ENCODE measurements at places on chromosomes 1 and 21. TPM values are rescaled to one million over a fixed set of nuclear protein-coding genes. Genes with fewer than 3 reads are reported as not detected.

The COA7 gene
- polyA plus RNA-seq: 17.0 TPM

The CCDC30 gene
- polyA plus RNA-seq: 0.38 TPM

The GBP5 gene
- not detected for polyA plus RNA-seq

The SYT6 gene
- polyA plus RNA-seq: 83.5 TPM

The RHD gene
- 0.33 TPM for polyA plus RNA-seq

The RGS8 gene
- polyA plus RNA-seq: 0.16 TPM

The TRIM67 gene
- not detected for polyA plus RNA-seq

The CDA gene
- 11.3 TPM for polyA plus RNA-seq

- DNase-seq: no peak
Observed at GRCh38 chr1:117244306-117244705, 33.6 kb upstream of the VTCN1 start.

DNA sequence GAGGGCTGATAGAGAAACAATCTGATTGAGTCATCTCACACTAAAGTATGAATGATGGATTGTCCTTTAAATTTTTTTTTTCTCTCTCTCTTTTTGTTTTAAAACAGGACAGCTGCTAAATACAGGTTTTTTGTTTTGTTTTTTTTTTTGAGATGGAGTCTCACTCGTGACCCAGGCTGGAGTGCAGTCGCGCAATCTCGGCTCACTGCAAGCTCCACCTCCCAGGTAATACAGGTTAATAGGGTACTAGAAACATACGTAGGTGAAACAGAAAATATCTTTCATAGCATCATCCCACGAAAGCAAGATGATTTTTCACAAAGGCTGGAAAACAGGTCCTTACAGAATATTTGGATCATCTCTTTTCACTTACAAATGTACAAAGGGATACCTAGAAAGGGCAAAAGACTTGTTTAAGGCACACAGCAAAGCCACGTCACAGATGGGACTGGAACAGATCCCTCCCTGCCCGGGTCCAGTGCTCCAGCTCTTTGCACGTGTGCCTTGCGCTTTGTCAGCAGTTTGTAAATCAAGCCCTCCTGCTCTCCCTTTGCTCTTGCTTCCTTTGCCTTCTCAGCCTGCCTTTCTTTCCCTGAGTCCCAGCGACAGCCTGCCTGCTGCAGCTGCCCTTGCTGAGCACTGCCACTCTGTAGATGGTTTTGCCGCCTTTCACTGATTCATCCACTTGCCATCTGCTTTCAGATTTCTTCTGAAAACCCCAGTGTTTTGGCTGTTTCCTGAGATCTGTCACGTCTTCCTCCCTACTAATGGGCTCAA is 171.3 kb upstream of the BEND5 start:
- peak; percentile 43 for DNase-seq

GRCh38 chr1:178818416-178818815 is 52.5 kb downstream of the ANGPTL1 start:
- DNase-seq: no peak

- no peak for DNase-seq
Observed at GRCh38 chr1:228009828-228010775, 3.3 kb downstream of the WNT3A start.

- no peak for DNase-seq
Observed at GRCh38 chr1:197247465-197247864, 20.6 kb upstream of the CRB1 start.

GRCh38 chr1:230231774-230232145 is 164.7 kb downstream of the GALNT2 start:
- DNase-seq: no peak

DNA sequence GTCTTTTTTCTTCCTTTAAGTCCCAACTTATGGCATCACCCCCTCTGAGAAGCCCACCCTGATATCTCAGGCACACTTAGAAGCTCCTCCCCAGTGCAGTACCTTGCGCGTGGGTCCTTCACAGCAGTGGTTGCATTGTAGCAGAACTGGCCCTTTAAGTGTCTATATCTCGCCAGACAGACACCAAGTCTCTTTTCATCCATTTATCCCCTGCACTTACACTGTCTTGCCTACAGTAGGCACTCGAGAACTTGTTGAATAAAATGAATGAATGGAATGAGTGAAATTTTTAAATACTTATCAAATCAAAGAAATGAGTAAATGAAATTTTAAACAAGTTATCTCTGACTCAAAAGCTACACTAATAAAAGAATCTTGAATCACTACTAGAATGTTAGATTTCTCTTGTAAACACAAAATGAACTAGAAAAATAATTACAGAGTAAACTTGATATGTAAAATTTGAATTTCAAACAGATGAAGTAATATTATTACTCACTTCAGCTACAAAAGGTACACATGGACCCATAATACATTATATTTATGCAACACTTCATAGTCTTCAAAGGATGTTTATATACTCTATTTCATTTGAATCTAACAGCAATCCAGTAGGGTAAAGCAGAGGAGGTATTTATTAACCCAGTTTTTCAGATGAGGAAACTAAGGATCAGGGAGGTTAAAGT is 54.7 kb upstream of the MAN1A2 start:
- no peak for DNase-seq

GRCh38 chr1:14955976-14956375 is 197.6 kb upstream of the TMEM51 start:
- DNase-seq: no peak

GRCh38 chr1:152515434-152515783 is 1.1 kb downstream of the CRCT1 start:
- no peak for DNase-seq
